CD4-positive, alpha-beta T cell treated with Interleukin-17A for 1 hour (primary cell): ENCODE measurements at places on chromosomes 11 and 22.

DNA sequence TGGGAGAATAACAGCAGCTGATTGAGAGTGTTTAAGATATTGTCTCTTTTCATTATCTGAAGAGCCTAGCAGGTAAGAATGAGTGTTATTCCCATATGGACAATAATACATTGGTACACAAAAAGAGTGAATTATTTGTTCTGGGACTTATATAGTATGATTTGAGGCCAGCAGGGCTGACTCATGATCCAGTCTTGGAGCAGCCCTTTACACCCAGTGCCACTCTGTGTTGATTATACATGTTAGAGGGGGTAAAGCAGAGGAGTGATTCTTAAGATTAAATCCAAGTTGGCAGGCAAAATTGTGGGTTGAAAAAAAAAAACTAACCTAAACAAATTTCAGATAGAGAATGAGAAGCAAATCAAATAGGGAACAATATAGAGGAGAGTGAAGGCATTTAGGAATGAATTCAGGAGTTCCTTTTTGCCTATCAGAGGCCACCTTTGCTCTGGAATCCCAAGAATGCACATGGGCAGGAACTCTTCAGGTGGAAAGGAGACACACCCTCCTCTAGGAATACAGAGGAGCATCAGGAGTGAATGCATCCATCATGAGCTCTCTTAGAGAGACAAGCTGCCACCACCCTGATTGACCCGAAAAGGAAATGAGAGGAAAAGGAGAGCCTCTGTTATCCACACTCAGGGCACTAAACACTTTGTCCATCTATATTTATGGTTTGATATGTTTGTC lies 19.2 kb upstream of the MRGPRX1 start:
- DNase-seq, result no peak

GRCh38 chr11:128621601-128622501 lies 34.5 kb upstream of the ETS1 start:
- no peak for DNase-seq

DNA sequence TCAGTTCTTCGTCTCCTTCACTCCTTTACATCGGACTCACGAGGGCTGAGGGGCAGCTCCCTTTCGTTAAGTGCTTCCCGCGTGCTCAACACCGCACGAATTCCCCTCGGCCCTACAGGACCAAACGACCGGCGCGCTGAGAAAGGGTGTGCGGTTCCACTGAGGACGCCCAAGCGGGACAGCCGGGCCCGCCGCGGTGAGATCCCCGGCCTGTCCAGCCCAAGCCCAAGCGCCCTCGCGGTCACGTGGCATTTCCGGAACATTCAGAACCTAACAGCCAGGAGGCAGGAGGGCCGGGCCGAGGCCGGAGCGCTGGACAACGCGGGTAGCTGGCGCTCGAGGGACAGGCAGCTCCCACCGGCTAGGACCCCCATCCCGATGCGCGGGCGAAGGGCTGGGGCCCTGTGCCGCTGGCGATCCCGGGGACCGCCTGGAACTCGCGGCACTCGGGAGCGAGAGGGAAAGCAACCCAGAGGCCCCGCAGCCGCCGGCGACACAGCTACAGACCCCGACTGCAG lies 737 bp upstream of the STIP1 start:
- no peak for DNase-seq

DNA sequence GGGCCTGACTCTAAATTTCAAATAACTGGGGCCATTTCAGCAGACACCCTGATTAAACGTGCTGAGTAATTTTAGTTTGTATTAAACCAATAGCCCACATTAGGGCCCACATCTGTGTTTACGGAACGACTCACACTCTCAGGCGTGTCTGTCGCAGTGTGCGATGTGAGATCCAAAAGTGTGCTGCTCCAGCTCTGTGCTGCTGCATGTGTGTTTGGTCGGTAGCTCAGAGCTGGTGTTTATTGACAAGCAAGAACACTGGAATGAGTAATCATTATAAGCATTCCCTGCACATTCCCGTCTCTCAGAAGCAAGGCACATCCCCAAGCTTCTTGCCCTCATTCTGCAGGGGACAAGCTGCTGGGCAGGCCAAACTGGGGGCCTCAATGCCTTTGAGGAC lies 7.8 kb downstream of the OPCML start:
- no peak for DNase-seq

DNA sequence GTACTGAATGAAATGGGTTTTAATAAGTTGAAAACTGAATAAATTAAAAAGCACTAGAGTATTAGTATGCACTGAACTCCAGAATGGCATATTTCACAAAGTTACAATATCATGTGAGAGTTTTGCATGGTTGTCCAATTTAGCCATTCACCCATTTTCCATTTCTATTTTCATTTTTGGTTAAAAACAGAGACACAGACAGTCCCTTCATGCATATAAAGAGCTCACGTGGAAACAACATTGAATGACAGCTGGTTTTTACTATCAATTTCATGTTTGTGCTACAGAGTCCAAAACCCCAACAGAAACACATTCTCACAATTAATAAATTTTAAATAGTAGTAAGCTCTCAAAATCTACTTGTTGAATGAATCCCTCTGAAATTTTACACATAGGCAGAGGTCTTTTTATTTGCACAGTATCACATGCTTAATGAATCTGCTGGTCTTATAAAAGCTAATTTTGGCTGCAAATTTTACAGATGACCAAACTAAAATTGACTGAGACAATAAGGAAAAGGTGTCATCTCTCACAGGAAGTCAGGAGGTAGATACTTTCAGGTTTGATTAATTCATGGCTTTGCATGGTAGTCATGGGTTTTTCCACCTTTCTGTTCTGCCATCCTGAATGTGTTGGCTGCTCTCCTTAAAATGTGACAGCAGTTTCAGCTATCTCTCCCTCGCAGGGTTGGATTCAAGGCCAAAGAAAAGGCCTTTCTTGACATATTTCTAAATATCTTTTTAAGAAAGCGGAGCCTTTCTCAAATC lies 20.6 kb upstream of the DDI1 start:
- no peak for DNase-seq

GRCh38 chr11:13682212-13682611 lies 13.7 kb downstream of the FAR1 start:
- no peak for DNase-seq

GRCh38 chr11:83219095-83219494 lies 25.6 kb downstream of the ANKRD42 start:
- DNase-seq, result no peak

- DNase-seq, result no peak
Observed at GRCh38 chr11:19670030-19670791, 42.4 kb upstream of the NAV2 start.

DNA sequence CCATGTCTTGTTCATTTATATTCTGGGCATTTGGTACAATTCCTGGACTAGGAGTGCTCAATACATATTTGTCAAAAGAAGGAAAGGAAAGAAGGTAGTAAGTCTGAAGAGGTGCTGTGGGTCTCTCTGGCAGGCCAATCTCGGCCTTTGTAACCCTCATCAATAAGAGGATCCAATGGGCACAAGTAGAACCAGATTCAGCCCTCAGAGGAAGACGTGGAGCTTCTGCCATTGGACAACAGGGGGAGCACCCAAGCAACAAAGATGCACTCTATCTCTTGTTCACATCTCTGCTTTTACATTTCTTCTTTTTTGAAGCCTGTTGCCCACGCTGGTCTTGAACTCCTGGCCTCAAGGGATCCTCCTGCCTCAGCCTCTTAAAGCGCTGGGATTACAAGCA lies 2.2 kb upstream of the VPS11 start:
- peak; percentile 74 for DNase-seq

GRCh38 chr11:103773059-103773458 lies 263.4 kb upstream of the DDI1 start:
- no peak for DNase-seq

GRCh38 chr22:48575618-48576332 lies 1251.9 kb downstream of the BRD1 start:
- DNase-seq, result no peak

DNA sequence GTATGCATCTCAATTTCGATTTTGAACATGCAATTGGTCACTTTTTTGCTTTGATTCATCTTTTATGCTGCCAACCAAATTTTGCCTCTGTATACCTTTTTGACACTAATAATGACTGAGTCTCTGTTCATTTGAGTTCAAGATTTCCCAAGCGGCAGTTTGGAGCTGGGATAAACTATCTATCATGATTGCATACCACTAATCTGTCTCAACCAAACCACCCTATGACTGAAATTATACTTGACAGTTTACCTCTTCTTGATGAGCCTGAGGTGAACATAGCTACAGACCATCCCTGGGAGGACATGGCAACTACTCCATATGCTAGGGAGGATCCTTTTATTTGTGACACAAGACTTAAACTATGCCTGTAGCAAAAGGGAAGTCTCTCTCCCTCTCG lies 146.2 kb downstream of the PAX6 start:
- DNase-seq, result no peak

GRCh38 chr22:50299785-50300619 lies 7.4 kb downstream of the PLXNB2 start:
- DNase-seq, result no peak

DNA sequence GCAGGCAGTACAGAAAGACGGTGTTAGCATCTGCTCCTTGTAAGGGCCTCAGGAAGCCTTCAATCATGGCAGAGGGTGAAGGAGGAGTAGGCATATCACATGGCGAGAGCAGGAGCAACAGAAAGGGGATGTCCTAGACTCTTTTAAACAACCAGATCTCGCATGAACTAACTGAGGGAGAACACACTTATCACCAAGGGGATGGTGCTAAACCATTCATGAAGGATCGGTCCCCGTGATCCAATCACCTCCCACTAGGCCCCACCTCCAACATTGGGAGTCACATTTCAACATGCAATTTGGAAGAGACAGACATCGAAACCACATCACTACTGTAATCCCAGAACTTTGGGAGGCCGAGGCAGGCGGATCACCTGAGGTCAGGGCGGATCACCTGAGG lies 39.9 kb upstream of the LIPT2 start:
- no peak for DNase-seq

DNA sequence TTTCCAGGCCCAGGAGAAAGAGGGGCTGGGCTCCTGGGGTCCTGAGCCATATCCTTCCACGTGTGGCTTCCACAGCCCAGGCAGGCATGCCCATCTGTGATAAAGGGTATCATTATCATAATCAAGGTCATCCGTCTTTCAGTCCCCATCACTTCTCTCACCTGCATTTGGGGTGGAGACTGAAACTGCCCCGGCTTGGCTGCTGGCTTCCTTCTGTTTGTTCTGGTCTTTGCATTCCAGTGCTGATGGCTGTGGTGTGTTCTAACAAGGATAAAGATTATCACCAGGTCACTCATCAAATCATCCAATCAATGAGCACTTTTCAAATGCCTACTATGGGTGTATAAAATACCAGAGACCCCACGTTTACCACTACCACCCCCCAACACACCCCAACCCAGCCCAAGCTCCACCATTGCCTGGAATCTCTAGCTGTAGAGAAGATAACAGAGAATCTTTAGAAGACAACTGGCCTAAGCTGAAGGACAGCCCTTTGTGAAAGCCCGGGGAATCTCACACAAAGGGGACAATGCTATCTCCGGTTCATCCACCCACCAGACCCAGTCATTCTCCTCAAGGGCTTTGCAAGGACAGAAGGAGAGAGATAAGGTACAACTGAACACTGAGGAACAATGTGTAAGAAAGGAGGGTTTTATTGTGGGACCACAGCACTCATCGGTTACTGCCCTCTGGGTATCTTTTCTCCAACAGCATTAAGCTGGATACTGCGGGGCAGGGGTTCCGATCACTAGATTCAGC lies 54.9 kb downstream of the AHNAK start:
- DNase-seq, result no peak

- no peak for DNase-seq
Observed at GRCh38 chr11:121437018-121437685, 15.0 kb upstream of the SORL1 start.

GRCh38 chr11:43936076-43936475 lies 6.4 kb upstream of the C11orf96 start:
- no peak for DNase-seq

DNA sequence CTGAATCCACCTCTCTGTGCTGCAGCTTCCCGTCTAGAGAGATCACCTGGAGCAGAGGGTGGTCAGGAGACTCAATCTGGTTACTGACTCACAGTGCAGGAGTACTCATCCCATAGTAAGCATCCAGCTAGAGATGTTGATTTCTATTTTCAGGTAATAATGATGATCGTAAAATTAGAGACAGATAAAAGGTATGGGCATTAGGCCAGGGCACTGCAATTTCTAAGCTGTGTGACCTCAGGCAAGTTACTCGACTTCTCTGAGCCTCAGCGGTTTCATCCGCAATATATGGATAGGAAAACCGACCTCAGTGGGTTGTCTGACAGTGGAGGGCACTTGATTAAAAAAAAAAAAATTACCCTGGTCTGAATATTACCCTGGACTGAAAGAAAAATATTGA lies 13.8 kb upstream of the SAMM50 start:
- DNase-seq, result no peak

DNA sequence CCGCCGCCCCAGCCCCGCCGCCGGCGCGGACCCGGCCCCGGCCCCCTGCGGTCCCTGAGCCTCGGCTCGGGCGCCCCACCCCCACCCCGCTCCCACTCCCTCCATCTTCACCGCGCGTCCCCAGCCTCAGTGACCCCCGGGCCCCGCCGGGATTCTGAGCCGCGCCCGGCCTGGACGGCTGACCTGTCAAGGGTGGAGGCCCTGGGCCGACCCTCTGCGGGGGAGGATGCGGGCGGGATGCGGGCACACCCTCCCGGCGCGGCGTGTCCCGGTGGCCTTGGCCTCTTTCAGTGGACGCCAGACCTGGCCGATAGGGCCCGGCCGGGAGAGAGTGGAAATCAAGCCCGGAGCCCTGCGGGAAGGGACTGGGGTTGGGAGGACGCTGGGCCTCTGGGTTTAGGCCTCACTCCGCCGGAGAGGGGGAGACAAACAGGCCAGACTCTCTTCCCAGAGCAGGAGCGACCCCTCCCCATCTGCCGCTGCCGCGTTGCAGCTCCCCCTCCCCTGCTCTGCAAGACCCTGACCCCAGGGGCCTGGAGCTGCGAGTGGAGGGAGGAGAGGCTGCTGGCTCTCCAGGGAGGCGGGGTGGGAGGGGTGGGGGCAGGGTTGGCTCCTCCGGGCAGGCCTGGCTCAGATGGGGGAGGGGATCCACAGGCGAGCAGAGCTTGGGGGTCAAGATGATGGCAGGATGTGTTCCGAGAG lies 525 bp downstream of the MAPK8IP2 start:
- DNase-seq, result no peak

DNA sequence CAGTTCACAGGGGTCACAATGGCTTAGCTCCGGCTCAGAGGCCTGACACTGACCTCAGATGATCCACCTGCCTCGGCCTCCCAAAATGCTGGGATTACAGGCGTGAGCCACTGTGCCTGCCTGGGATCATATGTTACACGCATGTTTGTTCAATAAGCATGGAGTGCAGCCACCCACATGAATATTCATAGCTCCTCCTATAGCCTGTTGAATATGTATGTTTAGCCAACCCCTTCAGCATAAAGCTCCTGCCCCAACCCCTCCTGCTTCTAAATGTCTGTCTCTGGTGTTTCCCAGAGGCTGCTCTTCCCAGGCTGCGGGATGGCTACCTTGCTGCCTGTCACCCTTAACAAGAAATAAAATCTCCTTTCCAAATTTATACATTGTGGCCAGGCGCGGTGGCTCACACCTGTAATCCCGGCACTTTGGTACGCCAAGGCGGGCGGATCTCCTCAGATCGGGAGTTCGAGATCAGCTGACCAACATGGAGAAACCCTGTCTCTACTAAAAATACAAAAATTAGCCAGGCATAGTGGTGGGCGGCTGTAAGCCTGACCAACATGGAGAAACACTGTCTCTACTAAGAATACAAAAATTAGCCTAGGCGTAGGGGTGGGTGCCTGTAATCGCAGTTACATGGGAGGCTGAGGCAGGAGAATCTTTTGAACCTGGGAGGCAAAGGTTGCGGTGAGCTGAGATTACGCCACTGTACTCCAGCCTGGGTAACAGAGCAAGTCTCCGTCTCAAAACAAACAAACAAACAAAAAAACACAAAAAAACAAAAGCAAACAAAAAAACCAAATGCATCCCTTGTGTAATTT lies 1.1 kb upstream of the APOBEC3F start:
- DNase-seq, result no peak
